Vagina (tissue), 2 donors: ENCODE measurements at places on chromosomes 6 and 20. TPM values are rescaled to one million over a fixed set of nuclear protein-coding genes. Genes with fewer than 3 reads are reported as not detected.

GRCh38 chr6:149445095-149445466 is 39.7 kb downstream of the ZC3H12D start:
- no peak for DNase-seq

DNA sequence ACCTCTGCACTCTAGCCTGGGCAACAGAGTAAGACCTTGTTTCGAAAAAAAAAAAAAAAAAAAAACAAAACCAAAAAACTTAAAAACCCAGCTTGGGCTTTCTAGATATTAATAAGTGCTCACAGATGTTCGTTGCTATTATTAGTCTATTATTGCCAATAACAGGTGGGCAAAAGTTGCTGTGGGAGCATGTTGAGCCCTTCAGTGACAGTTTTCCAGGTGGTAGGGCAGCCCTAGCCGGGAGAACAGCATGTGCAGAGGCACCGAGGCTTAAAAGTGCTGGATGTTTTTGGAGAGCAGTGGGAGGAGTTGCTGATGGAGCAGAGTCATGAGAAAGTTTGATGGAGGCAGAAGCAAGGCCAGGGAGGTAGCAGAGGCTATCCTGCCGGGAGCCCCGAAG is 4.4 kb downstream of the PPP1R16B start:
- DNase-seq, result no peak

DNA sequence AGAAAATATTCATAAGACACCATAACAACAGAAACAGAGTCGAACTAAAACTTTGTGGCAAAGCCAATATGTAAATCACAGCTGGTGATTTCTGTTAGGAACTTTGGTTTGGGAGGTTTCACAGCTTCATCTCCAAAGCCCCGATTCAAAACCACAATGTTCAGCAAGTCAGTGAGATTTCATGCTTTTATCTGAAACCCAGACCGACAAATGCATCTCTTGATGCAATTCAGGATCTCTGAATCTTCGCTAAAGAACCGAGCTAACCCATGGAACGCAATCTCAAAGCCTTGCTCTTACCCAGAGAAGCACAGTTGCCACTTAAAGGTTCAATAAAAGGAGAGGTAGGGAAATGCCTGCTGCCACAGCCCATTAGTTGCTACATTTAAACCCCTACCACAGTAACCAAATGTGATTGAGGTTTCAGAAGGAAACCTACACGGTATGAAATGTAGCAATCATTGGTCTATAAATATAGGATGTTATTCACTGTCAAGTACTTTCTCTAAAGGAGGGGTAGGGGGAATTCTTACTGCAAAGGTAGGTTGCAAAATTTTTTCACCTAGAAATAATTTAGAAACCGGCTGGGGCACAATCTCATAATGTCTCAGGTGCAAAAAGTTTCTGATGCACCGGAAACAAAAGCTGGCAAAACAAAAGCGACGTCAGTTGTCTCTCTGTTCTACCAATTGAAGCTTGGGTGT is 381.0 kb upstream of the ARID1B start:
- DNase-seq, result no peak

SAMD3 gene
- total RNA-seq, result 7.6 TPM

DNA sequence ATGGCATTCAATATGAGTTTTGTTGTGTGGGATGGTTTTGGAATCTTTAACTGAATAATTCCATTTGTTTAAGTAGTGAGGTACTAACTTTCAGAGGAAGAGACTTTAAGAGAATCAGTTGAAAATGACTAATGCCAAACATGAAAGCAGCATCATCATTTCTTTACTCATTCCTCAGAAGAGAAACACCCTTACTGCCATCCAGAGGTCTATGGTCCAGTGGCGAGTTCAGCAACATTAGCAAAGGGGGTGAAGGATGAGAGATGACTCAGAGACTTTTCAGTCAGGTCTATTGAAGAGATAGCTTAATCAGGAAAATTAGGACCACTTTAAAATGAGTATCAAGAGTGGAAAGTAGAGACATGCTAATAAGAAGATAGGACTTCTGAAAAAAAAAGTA is 118.8 kb downstream of the COL19A1 start:
- no peak for DNase-seq

GRCh38 chr6:31736021-31736767 is at the start of gene CLIC1:
Gene CLIC1, minus strand, starts transcription at chr6:31736530. Its CDS starts 230 bp downstream, at chr6:31736300.
- DNase-seq, result peak; percentile 96

DNA sequence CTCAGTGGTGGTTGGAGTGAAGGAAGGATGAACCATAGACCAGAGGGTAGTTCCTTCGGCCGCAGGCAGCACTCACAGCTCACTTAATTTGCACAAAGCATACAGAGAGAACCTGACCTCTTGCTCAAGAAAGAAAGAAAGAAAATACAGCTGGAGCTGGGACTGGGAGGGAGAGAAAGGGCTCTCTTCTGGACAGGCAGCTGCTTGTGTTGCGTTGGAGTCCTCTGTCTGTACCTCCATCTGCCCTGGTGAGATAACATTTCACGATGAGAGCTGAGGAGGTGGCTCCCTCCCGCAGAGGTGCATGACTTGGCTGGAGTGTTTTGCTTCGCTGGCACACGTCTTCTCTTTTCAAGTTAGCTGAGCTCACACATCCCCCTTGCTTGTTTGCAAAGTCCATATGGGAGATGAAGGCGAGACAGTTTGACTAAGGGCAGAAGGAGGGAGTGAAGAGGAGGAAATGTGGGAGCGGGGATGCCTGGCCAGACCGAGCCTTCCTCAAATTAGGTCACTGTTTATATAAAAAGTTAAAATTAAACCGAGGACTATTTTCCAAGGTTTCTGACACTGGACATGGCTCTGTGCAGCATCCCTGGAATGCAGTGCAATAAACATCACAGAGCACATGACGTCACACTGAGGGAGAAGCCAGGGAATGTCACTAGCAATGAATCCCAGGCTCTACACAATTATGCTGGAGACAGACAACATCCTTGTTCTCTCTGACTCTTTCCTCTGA is 359.4 kb downstream of the CD83 start:
- peak; percentile 95 for DNase-seq
